ENCODE measurements at places on chromosomes 3 and 15.

- DNase-seq = no peak
Observed at GRCh38 chr15:34065941-34066340, 26.9 kb upstream of the AVEN start.

DNA sequence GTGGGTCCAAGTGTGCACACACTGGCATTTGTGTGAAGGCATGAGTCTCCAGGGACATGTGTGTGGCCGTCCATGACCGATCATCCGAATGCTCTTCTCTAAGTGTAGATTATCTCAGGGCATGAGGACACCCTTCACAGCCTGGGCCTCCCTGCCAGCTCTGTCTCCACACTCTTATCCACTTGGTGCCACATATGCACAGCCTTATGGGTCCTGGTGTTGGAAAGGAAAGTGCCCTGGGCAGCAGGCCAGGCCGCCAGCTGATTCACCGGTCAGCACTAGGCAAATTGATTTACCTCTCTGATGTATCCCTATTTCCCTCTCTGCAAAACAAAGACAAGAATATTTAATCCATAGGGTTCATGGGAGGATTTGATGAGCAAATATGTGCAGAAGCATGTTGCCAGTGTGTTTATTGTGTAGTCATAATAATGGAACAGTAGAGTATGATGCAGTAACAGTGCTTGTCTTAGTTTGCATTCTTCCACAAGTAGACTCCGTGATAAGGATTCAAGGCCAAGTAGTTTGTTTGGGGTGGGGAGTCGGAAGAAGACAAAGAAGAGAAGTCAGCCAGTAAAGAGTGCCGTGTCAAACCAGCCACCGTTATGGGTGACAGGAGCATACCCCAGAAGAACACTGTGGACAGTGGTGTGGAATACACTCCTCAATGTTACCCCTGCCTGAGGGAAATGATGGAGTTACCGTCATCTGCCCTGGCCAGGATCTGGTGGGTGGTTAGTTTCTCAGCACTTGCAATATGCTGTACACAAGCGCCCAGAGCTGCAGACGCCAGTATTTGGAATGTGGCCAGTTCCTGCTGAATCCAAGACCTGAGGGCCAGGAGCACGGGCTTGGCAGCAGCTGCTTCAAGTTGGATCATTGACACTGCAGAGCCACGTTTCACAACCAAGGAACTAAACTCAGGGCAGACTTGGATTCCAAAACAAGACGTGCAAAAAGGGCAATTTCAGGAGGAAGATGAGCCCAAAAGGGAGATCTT is 85.1 kb downstream of the MTHFS start:
- DNase-seq = no peak

GRCh38 chr15:68495981-68496705 is 64.2 kb upstream of the ITGA11 start:
- DNase-seq = no peak

DNA sequence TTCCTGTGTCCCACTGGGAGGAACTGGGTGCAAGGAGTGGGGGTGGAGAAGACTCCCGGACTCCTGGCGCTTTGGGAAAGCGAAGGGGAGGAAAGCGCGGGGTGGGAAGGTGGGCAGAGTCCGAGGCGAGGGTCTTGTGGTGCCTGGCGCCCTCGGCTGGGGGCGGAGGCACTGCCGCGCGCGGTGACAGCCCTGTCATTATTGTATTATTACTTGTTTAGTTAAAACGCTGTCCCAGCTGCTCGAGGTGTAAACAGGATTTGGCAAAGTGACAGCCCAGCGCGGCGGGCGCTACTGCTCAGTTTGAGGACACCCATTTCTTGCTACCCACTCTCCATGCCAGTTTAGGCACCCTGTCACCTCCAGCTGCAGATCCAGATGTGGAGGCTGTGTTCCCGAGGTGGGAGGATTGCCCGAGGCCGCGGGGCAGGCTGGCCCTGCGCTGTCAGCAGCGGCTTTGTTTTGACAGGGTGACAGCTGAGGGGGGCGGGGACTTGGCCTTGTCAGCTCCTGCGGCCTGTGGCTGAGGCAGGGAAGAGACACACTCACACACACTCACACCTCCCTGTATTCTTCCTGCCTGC is 1.0 kb downstream of the KAT2B start:
- peak; percentile 87 for DNase-seq

DNA sequence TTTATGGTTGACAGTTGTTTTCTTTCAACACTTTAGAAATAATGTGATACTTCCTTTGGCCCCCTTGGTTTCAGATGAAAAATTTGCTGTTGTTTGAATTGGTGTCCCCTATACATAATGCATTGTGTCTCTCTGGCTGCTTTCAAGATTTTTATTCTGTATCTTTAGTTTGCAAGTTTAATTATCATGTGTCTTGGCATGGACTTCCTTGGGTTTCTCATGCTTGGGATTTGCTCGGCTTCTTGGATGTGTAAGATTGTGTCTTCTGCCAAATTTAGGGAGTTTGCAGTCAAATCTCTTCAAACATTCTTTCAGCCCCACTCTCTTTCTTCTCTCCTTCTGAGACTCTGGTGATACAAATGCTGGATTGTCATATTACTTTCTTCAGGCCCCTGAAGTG is 53.4 kb upstream of the PTPRG start:
- no peak for DNase-seq

- no peak for DNase-seq
Observed at GRCh38 chr3:16200411-16200810, 25.9 kb downstream of the GALNT15 start.

DNA sequence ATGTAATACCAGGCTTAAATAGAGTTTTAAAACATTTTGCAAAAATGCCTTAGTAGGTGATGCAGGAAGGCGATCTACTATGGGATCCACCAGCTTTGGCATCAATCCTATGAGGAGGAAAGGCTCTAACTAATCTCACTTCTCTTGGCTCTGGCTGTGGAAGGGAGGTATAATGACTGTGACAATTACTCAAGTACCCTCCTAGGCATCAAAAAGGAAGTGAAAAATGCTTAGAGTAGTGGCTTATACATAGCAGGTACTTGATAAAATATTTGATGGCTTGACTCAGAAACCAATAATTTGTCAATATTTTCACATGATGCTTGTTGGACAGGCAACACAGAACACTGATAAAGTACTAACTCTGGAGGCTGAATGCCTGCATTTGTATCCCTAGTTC is 34.1 kb upstream of the SERPINI2 start:
- no peak for DNase-seq

GRCh38 chr15:44193651-44194322 is 1.3 kb downstream of the FRMD5 start:
- no peak for DNase-seq
